ENCODE measurements at places on chromosomes 13 and 19.

GRCh38 chr13:51916962-51917361 is 55.2 kb downstream of the CCDC70 start:
- no peak for DNase-seq

DNA sequence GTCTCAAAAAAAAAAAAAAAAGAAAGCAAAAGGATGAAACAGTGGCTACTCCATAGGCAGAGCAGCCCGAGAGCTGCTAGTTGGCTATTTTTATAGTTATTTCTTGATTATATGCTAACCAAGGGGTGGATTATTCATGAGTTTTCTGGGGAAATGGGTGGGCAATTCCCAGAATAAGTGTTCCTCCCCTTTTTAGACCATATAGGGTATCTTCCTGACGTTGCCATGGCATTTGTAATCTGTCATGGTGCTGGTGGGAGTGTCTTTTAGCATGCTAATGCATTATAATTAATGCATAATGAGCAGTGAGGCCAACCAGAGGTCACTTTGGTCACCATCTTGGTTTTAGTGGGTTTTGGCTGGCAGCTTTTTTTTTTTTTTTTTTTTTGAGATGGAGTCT is 25.4 kb upstream of the OR10H1 start:
- DNase-seq: no peak

DNA sequence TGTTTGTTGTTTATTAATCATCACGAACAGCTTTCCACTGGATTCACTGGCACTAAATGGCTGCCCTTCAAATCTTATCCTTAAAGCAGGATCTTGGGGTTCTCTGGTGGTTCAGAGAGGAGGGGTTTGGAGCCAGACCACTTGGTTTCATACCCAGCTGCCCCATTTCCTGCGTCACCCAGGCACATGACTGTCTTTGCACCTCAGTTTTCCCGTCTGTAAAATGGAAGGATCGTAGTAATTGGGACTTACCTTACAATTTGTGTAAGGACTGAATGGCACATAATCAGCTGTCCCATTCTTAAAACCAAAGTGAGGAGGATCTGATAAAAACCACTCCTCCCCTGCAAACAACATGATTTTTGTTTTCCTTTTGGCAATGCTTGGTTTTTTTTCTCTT is 318.3 kb downstream of the ZNF536 start:
- no peak for DNase-seq

DNA sequence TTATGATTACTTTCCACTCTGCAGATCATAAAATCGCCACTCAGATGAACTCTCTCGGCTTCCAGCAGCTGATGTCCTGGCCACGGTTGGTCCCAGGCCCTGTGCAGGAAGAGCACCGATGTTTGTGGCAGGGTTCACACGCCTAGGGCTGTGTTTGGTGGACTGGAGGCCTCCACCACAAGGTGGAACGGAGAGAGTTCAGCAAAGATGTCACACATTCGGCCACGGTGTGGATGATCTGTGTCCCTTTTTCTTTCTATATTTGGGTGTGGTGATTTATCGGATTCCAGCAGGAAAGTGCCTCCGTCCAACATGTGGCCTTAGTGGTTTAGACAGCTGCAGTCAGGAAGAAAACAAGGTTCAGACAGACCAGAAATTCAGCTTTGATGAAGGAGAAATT is 521 bp upstream of the SHISA2 start:
- no peak for DNase-seq

GRCh38 chr13:45490068-45490467 is 25.3 kb downstream of the COG3 start:
- no peak for DNase-seq

DNA sequence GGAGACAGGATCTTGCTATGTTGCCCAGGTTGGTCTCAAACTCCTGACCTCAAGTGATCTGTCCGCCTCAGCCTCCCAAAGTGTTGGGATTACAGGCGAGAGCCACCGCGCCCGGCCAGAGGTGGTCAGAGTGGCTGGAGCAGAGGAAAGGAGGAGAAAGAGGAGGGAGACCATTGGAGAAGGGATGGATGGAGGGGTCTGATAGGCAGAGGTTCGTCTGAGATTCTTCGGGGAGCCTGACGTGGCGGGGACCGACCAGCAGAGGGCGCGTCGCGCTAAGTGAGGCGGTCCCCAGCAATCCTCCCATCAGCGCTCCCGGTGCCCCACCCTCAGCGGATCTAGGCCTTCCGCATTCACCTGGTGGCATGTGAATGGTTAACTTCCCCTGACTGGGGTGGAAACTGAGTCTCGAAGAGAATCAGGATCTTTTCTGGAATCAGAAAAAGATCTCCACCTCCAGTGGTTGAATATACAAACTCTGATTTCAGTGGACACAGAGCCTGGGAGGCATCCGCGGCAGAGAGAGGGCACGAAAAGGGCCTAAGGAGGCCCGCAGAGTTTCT is 8.8 kb downstream of the GTPBP3 start:
- DNase-seq: peak; percentile 79

DNA sequence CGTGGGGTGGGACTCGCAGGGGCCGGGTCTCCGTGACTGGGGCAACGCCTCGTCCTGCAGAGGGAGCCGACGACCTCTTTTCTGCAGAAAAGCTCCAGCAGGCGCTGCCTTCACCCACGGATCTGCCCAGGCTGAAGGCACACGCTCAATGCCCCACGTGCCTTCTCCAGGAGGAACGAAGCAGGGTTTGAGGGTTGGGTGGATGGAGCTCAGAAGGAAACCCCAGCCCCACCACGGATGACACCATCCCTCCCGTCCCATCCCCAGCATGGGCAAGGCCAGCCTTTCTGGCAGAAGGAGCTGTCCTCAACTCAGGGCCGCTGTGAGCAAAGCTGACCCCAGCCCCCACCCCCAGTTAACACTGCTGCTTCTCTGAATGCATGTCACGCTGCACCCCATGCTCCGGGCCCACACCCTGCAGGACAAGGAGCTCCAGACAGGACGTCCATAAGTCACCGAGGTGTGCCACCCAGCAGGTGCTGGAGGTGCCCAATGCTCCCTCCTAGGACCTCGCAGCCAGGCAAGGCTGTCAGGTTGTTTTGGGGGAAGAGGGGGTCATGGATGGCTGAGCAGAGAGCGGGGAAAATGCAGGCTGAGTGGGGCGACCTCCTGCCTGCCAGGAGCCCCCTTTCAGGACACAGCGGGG is 7.4 kb downstream of the C19orf25 start:
- DNase-seq: no peak

GRCh38 chr13:77811381-77811780 is 107.2 kb downstream of the EDNRB start:
- DNase-seq: no peak

DNA sequence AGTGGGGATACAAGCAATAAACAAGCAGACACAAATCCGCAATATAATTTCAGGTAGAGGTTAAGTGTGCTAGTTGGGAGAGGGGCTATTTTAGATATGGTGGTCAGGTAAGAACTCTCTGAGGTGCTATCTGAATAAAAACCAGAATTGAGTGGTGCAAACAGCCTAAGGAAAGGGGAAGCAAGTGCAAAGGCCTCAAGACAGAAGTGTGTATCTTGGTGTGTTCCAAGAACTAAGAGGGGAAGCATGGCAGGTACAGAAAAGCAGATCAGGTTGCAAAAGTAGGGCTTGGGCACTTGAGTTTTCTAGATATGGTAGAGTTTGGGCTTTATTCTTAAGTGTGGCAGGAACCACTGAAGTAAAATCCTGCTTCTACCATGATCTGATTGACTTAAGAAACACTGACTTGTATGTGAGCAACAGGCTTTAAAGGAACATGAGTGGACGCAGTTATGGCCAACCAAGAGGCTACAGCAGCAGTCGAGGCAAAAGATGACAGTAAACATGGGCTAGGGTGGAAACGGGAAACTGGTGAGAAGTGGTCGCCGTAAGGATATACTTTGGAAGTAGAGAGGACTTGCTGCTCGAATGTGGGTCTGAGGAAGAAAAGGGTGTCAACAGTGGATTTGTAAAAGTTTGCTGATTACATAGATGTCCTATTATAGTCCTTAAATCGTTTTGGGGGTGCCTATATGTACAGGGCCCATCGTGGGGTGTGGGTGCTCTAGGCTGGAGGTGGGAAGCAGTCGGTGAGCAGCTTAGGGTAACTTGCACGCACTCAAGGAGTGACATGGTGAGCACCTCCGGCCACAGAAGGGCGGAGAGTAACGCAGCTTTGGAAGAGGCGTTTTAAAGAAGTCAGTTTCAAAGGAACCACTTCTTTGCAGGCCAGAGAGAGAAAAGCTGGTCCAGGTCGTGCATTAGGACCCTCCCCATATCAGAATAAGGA is 677 bp downstream of the TGDS start:
- DNase-seq: peak; percentile 26

DNA sequence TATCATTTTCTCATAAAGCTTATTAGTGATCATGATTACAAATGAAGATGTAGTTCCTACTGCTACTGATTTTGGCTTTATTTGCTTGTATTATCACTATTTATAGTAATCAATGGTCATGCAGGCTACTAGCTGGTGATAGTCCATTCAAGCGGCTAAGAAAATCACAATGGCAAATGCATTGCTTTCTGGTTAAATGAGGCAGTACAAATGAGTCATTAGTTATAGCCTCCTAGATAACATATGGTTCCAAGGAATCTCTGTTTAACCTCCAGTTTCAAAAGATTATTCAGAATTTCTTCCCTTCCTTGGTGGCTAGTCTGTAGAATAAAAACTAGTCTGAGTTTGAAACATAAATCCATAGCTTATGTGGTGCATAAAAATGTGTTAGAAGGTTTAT is 141.3 kb upstream of the HTR2A start:
- no peak for DNase-seq

- DNase-seq: no peak
Observed at GRCh38 chr13:25375727-25376358, 4.1 kb downstream of the ATP8A2 start.

- no peak for DNase-seq
Observed at GRCh38 chr19:17063428-17063827, 11.8 kb downstream of the HAUS8 start.

- no peak for DNase-seq
Observed at GRCh38 chr13:88701551-88701950, 1030.4 kb downstream of the SLITRK5 start.

DNA sequence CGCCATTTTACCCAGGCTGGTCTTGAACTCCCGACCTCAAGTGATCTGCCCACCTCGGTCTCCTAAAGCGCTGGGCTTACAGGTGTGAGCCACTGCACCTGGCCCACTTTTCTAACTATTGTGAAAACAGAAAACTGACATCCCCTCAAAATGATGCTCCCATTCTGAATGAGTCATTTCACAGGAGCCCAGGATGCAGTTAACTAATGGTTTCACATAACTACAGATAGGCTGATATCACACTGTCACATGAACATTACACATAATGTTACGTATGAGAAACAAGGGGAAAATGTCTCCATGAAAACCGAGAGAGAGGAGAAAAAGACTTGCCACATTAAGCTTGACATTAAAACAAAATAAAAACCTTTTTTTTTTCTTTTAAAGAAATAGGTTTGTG is 37.5 kb downstream of the N4BP2L2 start:
- DNase-seq: no peak

GRCh38 chr19:32498648-32499200 is 82.3 kb upstream of the PDCD5 start:
- no peak for DNase-seq

DNA sequence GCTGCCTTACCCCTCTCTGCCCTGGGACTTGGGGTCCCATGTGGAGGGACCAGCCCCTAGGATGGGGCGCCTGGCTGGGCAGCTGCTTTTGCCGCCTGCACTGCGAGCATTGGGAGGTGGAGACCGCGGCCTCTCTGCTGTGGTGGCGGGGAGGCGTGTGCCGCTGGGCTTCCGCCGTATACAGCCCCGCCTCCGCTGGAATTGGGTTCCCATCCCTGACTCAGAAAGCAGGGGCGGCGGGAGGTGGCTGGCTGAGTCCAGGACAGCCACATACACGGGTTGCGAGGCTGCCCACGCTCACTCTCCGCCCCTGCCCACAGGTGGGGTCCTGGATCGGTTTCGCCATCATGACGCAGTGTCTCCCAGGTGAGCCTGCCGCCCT is 6.6 kb downstream of the NDUFB7 start:
- no peak for DNase-seq

DNA sequence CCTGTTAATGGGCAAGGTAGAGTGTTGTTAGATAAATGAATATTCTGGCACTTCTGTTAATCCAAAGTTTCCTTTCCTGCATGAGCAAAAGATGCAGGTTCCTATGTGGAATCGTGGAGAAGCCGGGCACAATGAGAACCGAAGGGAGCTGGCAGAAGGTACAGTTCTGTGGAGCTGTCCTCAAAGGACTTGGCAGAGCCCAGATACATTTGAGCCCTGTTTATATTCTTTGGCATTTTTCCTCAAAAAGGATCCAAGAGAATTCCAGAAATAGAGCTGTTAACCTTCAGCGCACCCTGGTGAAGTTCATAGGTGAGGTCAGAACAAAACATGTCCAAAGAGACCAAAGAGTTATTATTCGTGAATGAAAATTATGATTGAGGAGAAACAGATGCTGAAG is 4.0 kb upstream of the DLEU7 start:
- DNase-seq: no peak

DNA sequence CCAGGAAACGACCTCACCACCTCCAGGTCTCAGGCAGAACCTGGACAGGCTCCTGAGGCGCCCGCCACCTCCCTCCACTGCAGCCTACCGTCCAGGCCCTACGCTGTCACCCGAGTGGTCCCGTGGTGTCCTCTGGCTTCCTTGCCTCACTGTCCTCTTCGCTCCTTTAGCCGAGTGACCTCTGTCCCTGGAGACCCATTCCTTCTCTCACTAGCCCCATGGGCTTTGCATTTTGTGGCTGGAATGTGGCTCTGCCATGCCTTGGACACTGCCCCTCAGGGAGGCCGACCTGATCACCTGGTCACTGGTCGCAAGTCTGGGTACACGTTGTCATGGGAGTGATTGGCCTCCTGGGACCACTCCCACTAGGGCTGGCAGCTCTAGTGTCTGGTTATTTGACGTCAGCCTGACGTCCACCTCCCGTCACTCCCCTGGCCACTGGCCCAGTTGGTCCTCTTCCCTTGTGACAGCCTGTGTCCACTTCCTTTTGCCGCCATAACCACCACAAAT is 17.9 kb downstream of the SLC25A42 start:
- DNase-seq: no peak

DNA sequence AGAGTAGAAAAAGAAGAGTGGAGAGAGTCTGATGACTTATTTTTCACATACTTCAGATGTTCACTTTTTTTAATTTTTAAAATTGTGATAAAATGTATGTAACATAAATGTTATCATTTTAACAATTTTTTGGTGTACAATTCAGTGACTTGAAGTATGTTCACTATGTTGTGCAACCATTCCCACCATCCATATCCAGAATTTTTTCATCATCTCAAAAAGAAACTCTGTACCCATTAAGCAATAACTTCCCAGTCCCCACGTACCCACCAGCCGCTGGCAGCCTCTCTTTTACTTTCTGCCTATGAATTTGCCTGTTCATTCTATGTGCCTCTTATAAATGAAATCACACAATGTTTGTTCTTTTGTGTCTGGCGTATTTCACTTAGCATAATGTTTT is 43.3 kb downstream of the SKA3 start:
- no peak for DNase-seq

GRCh38 chr13:54415753-54416366 is 1387.2 kb downstream of the OLFM4 start:
- DNase-seq: no peak

DNA sequence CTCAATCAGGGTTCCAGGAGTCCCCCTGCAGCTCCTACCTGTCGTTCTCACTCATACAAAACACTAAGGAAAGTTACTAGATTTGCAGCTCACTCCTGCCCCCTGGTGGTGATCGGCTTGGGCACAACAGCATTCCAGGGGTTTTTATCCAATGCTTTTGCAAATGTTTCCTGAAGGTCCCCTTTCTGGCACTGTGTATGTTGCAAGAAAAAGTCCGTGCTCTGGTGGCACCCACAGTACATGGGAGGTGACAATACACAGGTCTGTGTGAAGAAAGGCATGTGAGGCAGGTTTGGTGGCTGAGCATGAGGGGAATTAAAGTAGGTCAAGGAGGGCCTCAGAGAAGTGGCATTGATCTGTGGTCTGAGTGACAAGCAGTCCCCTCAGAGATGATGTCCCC is 8.6 kb upstream of the TYK2 start:
- DNase-seq: peak; percentile 87
